Epithelial cell of alveolus of lung (primary cell): ENCODE measurements at places on chromosomes 13 and 19. TPM values are rescaled to one million over a fixed set of nuclear protein-coding genes. Genes with fewer than 3 reads are reported as not detected.

GDF15 gene
- 113 and 261 TPM in 2 replicates for total RNA-seq

OXGR1 gene
- total RNA-seq: 0.65 TPM in 1 of 2 replicates, not detected in the other

PINLYP gene
- total RNA-seq: 4.6 and 5.3 TPM in 2 replicates

FUT2 gene
- 0.13 TPM in 1 of 2 replicates, not detected in the other for total RNA-seq

DMKN gene
- total RNA-seq: 15.9 and 24.8 TPM in 2 replicates

MTUS2 gene
- total RNA-seq: under 0.01 TPM in 1 of 2 replicates, not detected in the other

SPRY2 gene
- total RNA-seq: 19.0 and 43.2 TPM in 2 replicates

RNF225 gene
- 2.0 TPM in 1 of 2 replicates, not detected in the other for total RNA-seq

TRPC4 gene
- total RNA-seq: 4.3 and 6.9 TPM in 2 replicates

ZNF491 gene
- total RNA-seq: 0.39 and 1.0 TPM in 2 replicates

HSH2D gene
- total RNA-seq: not detected in 2 replicates

MYH14 gene
- total RNA-seq: 0.65 TPM in 1 of 2 replicates, not detected in the other

MVB12A gene
- total RNA-seq: 91.5 and 97.4 TPM in 2 replicates

FNDC3A gene
- 35.3 and 130 TPM in 2 replicates for total RNA-seq

IGFL1 gene
- total RNA-seq: not detected in 2 replicates

SLC25A41 gene
- total RNA-seq: not detected in 2 replicates

OR7A17 gene
- total RNA-seq: not detected in 2 replicates

ACP7 gene
- 0.26 TPM in 1 of 2 replicates, not detected in the other for total RNA-seq

GPR18 gene
- not detected in 2 replicates for total RNA-seq

ZNF345 gene
- total RNA-seq: 0.78 and 3.5 TPM in 2 replicates

KASH5 gene
- not detected in 2 replicates for total RNA-seq

B3GNT8 gene
- total RNA-seq: 1.8 and 8.7 TPM in 2 replicates
